ENCODE measurements at places on chromosomes 5 and 9.

DNA sequence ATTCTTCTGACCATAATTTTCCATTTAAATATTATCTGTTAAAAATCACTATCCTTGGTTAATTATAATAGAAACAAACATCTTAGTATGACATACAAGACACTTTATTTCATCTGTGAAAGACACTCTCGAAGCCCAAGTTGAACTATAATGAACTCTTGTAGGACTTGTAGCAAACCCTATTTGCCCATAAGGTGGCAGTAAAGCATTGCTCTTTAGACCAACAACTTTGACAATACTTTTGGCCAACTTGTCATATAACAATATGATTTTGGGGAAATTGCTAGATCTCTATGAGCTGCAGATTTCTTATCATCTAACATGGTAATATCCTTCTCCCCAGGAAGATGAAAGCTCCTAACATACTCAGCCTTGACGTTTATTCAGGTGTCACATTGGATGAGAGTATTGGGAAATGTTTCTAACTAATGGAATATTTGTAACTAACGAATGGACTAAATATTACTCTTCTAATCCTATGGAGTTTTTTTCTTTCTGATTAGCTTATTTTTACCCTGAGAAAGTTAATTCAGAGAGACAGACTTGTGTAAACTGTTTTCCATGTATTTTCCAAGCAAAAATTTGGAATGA is 11.0 kb downstream of the SPINK14 start:
- peak; percentile 80 for DNase-seq

DNA sequence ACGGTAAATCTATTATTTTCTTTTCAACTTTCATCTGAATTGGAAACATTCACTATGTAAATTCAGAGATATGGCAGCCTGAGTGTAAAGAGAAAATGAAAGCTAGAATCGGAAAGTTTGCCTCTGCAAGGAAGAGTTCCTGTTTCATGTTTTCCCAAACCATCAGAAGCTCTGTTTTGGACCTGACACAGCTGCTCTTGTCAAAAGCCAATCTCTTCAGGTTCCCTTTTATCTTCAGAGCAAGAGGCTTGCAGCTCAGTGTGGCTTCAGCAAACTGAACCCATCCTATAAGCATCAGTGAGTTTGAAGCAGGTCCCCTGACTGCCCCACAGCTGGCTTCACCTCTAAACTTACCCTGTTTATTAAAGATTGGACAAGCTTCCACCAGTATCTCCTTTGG is 1099.7 kb downstream of the DTWD2 start:
- DNase-seq, result no peak

GRCh38 chr9:4592886-4593285 is 69.2 kb upstream of the PLPP6 start:
- no peak for DNase-seq

DNA sequence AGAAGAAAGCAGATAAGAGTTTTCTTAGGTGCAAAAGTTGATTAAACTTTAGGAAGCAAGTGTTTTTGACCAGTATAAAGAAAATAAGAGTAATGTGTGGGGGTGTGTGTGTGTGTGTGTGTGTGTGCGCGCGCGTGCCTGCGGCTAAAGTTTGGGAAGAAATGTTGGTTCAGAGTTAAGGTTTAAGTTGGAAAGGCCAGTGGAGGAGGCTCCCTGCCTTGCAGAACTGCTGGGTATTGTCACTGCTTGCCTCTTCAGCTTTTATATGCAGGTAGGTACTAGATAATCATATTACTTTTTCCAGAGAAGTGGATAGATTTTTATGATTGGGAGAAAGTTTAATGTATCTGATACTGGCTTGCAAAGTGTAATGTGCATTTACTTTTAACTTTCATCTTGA is 2.0 kb downstream of the PIK3R1 start:
- peak; percentile 35 for DNase-seq

DNA sequence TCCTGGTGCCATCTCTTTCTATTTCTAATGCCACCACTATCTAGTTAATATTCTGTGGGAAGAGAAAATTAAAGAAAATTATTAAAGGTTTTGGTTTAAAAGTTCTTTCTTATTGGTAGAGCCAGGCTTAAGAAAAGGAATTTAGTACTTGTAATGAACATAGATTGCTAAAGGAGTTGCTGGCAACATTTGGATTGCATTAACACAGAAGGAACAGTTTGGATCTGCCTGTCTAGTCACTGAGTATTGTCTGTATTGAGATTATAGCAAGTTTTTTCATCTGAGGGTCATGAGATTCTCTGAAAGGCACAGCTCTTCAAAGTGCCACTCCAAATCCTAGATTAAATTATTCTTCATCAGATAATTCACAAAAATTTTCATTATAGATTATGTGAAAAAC is 32.0 kb downstream of the FSD1L start:
- DNase-seq, result no peak

GRCh38 chr9:116095403-116095802 is 58.2 kb upstream of the PAPPA start:
- DNase-seq, result no peak

GRCh38 chr5:313806-314376 is 7.6 kb upstream of the AHRR start:
- DNase-seq, result no peak

- DNase-seq, result no peak
Observed at GRCh38 chr9:88266416-88266815, 121.8 kb upstream of the SPIN1 start.

GRCh38 chr9:98897745-98898144 is 46.0 kb upstream of the COL15A1 start:
- peak; percentile 10 for DNase-seq

DNA sequence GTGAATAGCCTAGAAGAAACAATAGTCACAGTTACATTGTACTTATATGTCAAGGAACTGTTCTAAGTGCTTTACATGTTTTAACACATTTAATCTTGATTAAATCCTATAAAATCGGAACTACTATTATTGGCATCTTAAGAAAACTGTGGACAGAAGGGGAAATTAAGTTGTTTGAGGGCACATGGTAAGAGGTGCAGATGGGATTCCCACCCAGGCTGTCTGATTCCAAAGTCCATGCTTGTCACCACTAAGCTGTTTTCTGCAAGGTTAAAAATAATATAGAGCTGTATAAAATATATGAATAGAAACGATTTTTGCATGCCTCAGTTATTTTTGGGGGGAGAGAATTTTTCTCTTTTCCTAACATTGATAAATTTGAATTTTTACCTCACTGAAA is 194.6 kb upstream of the KLF9 start:
- no peak for DNase-seq

DNA sequence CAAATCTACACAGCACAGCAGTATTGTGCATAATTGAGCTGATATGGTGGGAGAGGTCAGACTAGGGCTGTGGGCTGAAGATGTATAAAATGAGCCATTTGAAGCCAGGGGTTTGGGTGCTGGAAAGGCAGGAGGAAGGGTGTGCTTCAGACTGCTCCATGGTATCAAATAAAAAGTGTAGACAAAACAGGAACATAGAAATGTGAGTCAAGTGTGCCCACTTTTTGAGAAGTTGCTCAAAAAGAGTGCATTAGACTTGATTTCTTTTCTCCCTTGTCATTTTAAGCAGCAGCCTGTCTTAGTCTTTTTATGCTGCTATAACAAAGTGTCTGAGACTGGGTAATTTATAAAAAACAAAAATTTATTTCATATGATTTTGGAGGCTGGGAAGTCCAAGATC is 55.8 kb upstream of the ZFAND5 start:
- DNase-seq, result no peak

- DNase-seq, result peak; percentile 70
Observed at GRCh38 chr9:94805585-94805984, 79.1 kb downstream of the AOPEP start.

- DNase-seq, result no peak
Observed at GRCh38 chr9:71048280-71048679, 73.1 kb downstream of the TRPM3 start.

DNA sequence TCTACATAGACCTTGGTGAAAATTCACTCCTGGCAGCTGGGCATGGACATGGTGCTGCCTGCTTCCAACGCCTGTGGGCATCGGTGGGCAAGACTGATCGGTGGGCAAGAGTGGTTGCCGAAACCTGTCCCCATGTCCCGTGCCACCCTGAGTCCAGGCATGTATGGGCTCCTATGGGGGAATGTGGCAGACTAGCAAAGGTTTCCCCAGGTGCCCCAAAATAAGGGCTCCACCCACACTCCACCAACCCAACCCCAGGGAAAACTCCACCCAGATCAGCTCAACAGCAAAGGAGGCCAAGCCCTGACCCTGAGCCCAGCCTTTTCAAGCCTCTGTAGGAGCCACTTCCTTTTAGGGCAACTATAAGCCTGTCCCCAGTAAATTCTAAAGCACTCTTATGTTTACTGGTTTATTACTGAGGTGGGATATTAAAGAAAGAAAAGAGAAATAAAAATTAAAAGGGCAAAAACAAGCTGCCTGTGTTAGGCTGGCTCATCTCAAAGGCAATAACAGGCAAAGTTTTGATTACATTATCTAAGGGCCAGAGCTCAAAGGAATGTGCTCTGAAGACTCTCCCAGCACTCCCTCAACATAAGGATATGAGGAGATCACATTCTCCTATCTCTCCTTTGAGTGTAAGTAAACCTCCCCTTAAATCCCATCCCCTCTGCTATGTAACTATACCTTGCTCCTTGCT is 8.9 kb upstream of the SPATA31E1 start:
- no peak for DNase-seq

DNA sequence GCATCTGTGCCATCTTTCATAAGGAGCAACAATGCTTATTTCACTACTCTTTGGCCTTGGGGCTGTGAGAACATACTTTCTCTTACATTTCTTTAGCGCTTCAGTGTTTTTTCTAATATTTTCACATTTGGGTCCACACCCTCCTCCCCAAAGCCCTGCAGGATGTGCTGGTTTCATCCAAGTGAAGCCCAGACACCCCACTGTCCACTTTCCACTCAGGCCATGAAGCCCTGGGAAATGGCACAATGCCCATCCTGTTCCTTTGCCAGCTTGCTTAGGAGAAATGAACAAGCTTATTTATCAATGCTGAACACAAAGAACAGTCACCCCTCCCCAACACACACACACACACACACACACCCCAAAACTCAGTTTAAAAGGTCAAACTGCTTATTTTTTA is 17.3 kb upstream of the TMOD1 start:
- peak; percentile 37 for DNase-seq

DNA sequence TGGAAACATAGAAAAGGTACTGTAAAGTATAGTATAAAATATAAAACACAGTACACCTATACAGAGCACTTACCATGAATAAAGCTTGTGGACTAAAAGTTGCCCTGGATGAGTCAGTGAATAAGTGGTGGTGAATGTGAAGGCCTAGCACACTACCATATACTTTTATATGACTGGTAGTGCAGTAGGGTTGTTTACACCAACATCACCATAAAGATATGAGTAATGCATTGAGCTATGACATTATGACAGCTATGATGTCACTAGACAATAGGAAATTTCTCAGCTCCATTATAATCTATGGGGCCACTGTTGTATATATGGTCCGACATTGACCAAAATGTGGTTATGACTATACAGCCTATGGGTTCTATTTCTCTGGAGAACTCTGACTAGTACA is 291.8 kb upstream of the ACTBL2 start:
- no peak for DNase-seq
